NCI-H1436 (cell line): ENCODE measurements at places on chromosomes 11 and 22.
A peak's percentile ranks its signal among the peaks of the same experiment; 100 is the strongest.

GRCh38 chr11:119798656-119799055 is 69.7 kb upstream of the NECTIN1 start:
- DNase-seq = no peak

DNA sequence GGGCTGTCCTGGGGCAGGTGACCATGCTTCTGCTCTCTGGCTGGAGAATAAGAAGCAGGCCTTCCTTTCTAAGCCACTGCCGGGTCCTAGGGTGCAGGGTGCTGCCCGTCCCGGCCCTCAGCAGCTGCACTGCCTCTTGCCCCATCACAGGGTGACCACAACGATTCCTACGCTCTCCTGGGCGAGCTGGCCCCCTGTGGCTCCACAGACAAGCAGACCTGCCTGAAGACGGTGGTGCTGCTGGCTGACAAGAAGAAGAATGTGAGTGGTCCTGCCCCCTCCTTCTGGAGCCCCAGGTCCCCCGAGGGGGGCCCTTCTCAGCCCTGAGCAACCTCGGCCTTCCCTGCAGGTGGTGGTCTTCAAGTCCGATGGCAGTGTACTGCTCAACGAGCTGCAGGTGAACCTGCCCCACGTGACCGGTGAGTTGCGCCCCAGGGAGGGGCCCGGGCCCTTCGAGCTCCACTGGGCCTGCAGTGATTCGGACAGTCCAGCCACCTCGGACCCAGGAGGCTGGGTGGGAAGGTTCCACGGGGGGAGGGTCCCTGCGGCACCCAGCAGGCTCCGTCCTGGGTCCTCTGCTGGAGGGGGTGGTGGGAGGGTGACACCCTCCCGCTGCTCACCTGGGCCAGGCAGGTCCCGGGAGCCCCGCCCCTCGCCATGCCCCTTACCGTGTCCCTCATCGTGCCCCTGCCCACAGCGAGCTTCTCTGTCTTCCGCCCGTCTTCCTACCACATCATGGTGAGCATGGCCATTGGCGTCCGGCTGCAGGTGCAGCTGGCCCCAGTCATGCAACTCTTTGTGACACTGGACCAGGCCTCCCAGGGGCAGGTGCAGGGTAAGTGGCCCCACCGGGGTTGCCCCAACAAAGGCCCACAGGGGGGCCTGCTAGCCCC is 8.3 kb downstream of the MUC2 start:
- no peak for DNase-seq

- DNase-seq = no peak
These were observed 4.9 kb downstream of the PNPLA3 start for GRCh38 chr22:43928468-43928867.

- no peak for DNase-seq
These were observed 11.5 kb downstream of the VSTM5 start for GRCh38 chr11:93838967-93839366.

- DNase-seq = no peak
These were observed 2.3 kb upstream of the PEX16 start for GRCh38 chr11:45919806-45920530.

DNA sequence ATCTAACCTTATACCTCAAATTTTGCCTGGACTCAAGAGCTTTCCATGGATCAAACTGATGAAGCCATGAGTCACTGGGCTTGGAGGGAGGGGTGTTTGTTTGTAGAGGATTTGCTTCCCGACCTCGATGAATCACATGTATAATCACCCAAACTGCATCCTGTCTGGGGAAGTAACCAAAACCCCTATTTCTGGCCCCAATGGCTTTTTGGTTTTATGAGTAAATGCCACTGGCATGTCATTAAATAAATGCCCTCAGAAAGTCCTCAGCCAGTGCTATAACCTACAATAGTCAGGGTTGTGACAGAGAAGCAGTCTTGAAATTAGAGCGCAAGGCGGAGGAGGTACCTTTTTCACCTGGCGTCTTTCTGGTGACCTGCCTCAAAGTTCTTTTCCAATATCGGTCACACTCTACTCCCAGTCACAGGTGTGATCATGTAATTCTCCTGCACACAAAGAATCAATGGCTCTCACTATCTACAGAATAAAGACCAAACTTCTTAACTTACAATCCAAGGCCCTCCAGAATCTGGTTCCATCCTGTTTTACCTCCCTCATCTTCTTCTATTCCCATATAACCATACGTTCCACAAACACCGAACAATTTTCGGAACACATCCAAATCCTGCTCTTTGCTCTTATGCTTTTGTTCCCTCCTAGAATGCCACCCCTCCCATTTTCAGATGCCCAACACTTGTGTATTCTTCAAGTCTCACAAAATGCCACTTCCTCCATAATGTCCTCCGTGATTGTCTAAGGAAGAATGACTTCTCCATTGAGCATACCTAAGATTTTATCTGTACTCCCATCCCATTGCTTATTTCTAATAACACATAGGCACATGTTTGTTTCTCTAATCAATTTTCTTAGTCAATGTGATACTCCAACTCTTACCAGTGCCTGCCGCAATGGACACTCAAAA is 81.3 kb upstream of the BLID start:
- no peak for DNase-seq

GRCh38 chr11:86287468-86287796 is 14.6 kb upstream of the HIKESHI start:
- no peak for DNase-seq

GRCh38 chr11:2092956-2093412 is 46.2 kb downstream of the IGF2 start:
- peak; percentile 29 for DNase-seq

- no peak for DNase-seq
These were observed 104.9 kb downstream of the GAB2 start for GRCh38 chr11:78312712-78313111.

DNA sequence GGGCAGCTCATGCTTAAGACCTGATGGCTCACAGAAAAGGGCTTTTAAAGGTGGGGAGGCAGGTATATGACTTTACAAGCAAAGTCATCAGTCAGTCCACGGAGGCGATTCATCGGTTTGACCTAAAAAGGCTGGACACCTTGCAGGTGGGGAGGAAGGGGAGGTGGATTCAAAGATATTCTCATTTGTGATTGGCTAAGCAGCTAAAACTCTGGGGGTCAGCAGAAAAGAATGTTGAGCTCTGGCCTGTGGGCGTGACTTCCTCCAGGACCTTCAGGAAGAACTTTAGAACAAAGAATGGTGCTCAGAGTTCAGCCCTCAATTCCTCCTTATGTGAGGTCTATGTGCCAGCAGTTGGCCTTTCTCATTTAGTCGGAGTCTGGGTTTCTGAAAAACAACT is 78.3 kb upstream of the LMO1 start:
- DNase-seq = no peak

DNA sequence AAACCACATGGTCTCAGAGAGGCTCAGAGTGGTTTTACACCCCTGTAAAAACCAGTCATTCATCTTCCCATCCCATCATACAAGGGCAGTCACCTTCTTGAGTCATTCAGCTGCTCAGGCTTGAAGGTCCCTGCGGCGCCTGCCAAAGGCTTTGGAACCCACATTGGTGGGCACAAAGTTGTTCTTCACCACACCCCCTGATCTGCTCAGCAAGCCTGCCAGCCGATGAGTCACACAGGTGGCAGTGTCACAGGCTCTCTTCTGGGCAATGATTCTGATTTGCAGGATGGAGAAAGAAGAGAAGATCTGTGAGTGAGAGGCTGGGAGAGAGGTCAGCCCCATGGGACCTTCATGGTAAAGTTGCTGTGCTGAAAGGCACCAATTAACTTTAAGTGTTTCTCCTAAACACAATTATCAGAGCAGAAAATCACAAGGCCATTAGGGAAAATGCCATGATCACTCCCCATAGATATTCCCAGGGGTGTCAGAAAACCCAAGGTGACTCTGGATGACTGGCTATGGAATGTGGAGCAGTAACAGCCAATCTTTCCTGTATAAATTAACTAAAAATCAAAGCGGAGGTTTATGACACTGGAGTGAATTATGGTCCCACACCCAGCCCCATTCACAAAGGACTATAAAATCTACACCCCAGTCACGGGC is 4.4 kb downstream of the CALCA start:
- DNase-seq = peak; percentile 83

DNA sequence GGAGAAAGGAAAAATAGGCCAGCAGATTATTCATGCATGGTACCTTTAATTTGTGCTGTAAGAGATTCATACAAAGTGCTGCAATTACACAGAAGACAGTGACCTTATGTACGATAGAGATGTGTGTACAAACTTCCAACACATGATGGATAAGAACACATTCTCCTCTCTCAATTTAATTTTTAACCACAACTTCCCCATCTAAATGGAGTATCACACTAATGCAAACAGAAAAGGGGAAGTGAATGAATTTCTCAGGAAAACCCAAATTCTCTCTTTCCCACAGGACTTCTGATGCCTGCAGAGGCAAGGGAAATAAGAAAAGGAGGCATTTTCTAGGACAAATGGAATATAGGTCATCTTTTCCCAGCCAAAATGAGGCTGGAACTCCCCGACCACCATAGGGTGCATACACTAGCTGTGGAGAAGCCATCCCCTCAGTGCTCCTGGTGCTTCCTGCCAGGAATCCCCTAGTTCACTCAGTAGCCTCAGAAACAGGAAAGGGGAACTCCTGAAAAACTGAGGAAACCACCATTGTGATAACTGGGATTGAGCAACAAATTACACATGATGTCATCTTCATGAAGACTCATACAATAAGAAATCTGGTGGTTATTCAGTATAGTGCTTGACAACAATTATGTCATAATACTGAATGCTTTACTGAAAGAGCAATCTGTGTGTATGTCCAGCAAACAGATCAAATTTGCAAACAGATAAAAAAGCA is 22.4 kb downstream of the MMP10 start:
- no peak for DNase-seq

- DNase-seq = no peak
These were observed 1.8 kb downstream of the AHNAK start for GRCh38 chr11:62544581-62545436.

- DNase-seq = peak; percentile 3
These were observed 167.0 kb downstream of the LDLRAD3 start for GRCh38 chr11:36110668-36111410.

DNA sequence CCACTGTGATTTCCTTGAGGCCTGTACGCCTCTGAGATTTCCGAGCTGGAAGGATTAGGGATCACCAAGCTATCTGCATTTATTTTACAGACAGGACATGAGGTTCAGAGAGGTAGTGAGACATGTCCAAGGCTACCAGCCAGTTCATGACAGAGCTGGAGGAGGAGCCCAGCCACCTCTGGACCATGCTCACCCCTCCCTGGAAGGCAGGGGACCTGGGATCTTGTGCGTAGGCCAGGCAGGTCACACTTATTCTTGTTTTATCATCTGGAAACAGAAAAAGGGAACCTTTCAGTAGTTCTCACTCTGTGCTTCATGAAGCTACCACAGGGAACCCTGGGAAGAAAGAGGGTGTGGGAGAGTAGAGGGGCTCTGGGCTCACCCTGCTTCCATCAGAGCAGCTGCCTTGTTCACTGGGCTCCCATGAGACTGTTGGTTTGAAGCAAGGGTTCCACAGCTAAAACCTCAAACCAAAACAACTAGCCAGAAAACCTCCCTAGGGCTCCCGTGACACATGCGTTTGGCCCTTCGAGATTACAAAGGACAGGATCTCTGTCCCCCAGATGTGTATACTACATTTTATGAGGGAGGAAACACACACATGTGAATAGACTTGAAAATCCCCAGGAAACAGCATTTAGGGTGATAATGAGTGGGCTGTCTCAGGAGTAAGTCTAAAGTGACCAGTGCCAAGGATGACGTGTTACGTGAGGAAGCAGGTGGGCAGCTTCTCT is 106.4 kb downstream of the DSCAML1 start:
- no peak for DNase-seq

- DNase-seq = no peak
These were observed 2171.4 kb downstream of the LRRC4C start for GRCh38 chr11:39288011-39288410.
